ENCODE measurements at places on chromosomes 2 and 18. TPM values are rescaled to one million over a fixed set of nuclear protein-coding genes. Genes with fewer than 3 reads are reported as not detected.
A peak's percentile ranks its signal among the peaks of the same experiment; 100 is the strongest.

GRCh38 chr2:217436386-217436785, 566.4 kb downstream of the TNS1 start:
- DNase-seq: peak; percentile 29

- no peak for DNase-seq
Observed at GRCh38 chr2:120691410-120691809, 44.3 kb upstream of the GLI2 start.

Gene NEU2
- not detected for total RNA-seq

- no peak for DNase-seq
Observed at GRCh38 chr2:224638301-224638823, 53.2 kb upstream of the CUL3 start.
